ENCODE measurements at places on chromosomes 6 and 20. TPM values are rescaled to one million over a fixed set of nuclear protein-coding genes. Genes with fewer than 3 reads are reported as not detected.

DNA sequence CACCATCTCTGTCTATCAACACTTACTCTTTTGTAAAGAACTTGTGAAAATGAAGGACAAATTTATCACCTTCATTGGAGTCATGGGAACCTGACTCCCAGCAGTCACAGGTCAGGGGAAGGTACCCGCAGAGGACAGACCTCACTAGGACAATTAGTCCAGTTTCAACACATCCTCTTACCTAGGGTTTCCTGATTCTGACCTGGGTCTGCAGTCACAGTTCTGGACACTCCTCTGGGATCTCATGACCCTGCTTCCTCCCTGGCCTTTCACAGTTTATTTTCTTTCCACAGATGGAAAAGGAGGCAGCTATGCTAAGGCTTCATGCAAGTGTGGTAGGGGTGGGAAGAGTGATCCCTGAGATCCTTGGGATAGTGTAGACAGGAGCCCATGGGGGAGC, 15.7 kb downstream of the HLA-A start:
- no peak for DNase-seq

DNA sequence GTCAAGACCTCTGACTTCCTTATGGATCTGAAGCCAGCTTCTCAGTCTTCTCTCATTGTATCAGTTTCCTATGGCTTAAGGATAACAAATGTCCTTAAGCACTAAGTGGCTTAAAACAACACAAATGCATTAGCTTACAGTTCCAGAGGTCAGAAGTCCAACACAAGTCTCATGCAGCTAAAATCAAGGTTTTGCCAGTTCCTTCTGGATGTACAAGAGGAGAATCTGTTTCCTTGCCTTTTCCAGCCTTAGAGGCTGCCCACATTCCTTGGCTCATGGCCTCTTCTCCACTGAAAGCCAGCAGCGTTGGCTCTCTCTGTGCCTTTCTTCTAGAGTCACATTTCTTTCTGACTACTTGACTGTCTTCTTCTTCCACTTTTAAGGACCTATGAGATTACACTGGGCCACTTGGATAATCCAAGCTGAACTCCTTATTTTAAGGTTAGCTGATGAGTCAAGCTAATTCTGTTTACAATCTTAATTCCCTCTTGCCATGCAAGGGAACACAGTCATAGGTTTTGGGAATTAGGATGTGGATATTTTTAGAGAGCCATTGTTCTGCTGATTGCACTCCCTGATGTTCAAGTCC, 179.0 kb downstream of the BCAS1 start:
- no peak for DNase-seq

DNA sequence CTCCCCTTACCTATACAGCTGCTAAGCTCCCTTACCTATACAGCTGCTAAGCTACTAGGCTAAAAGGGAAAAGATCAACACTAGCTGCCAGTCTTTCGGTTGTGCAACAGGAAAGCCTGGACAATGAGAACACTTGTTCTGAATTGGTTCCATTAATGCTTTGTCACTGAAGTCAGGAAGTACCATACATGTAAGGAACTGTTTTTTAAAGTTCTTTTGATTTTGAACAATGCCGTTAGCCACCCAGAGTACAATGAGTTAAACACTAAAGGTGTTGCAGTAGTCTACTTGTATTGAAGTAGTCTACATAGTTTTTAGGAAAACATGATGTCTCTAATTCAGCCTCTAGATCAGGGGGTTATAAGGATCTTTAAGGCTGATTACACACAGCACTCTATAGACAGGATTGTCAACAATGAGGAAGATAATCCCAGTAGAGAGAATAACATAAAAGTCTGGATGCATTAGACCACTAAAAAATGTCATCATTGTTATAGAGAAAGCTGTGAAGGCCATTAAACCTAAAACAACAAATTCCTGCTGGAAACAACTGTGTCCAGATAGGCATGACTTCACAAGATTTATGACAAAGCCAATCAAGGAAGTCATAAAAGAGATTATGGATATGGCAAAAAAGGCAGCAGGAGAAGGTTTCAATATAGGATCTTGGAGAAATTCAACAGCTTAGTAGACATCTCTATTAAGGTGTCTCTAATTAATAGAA, 306.3 kb downstream of the PHF3 start:
- no peak for DNase-seq

QKI gene
- total RNA-seq, result 12.9 TPM

DNA sequence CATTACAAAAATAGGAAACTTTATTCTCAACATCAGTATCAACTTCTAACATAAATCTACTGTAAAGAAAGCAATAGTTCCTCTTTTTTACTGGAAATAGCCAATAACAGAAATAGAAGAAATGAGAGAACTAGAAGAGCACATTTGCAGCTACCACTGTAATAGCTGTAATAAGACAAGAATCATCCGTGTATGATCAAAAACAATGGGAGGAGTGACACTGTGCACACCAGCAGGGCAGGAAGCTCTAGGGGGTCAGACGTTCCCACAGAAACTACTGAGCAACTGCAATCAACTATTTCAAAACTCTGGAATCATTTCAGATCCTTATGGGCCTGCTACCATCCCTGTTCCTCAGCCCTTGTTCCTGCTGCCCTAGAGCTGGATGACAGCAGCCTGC, 43.7 kb downstream of the NINL start:
- DNase-seq, result no peak

ADGRF5 gene
- total RNA-seq, result 3.8 TPM

DNA sequence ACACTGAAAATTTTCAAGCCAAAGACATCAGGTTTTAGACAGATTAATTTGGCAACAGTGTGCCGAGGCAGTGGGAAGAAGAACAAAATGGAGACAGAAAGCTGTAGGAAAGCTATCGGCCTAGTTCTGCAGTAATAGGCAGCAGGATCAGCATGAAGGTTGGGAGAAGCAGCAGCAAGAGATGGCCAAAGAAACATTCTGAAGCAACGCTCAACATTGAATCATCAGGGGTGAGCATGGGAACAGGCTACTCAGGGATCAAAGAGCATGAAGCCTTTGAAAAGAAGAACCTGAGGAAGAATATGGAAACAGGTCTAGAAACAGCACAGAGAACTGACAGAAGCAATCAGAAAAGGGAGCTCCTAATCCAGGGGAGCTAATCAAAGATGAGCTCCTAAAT, 7.1 kb upstream of the DST start:
- DNase-seq, result no peak

DNA sequence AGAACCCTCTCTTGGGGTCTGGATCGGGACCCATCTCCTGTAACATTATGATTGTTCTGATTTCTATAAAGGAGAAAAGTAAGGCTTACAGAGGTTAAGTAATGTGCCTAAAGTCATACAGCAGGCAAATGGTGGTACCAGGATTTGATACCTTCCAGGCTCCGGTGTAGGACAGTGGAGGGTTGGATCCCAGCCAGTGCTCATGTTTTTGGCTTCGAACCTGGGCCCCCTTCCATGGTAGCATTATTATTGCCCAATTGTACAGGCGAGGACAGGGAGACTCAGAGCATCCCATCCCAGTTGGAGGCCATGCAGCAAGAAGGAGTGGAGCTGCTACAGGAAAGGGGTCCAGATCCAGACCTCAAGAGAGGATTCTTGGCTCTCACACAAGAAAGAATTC, 202.7 kb downstream of the TFAP2C start:
- DNase-seq, result no peak

DNA sequence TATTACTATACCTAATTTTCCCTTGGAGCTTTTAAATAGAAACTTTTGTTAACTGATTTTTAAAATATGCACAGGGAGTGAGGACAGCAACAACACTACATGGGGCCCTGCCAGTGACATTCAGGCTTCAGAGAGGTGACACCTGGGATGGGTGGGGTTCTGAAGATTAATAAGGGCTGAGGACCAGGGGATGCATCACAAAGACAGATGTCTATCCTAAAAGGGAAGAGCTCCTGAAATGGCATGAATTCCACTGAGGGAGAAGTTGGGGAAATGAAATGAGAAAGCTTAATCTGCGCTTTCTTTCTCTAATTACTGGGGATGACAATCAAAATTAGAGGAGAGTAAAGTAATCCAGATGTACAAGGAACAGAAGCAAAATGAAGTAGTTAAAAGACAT, 162.8 kb downstream of the BTBD9 start:
- DNase-seq, result no peak

- peak; percentile 91 for DNase-seq
Measured at GRCh38 chr6:16761471-16762267, 409 bp upstream of the ATXN1 start.

GRCh38 chr6:38110481-38110971, 291.0 kb downstream of the ZFAND3 start:
- DNase-seq, result no peak

GRCh38 chr6:40183902-40184301, 249.6 kb upstream of the MOCS1 start:
- no peak for DNase-seq

GRCh38 chr6:44254191-44255104, 2.9 kb downstream of the SLC35B2 start:
- DNase-seq, result no peak

DNA sequence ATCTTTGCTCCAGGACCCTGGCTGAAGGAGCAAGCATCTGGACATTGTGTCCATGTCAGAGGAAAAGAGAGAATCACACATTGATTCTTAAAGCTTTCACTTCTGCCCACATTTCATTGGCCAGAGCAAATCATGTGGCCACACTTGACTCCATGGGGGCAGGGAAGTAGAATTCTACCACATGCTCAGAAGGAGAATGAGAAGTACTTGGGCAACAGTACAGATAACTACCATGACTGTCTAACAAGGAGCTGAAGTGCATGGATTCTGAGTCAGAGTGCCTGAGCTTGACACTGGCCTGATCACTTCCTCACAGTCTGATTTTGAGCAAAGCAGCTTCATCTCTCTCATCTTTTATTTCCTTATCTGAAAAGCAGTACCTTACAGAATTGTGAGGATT, 38.6 kb downstream of the GHRH start:
- no peak for DNase-seq

DDO gene
- total RNA-seq, result 3.5 TPM

MPIG6B gene
- not detected for total RNA-seq

IFT52 gene
- total RNA-seq, result 19.2 TPM

SLC52A3 gene
- total RNA-seq, result 22.8 TPM

DNA sequence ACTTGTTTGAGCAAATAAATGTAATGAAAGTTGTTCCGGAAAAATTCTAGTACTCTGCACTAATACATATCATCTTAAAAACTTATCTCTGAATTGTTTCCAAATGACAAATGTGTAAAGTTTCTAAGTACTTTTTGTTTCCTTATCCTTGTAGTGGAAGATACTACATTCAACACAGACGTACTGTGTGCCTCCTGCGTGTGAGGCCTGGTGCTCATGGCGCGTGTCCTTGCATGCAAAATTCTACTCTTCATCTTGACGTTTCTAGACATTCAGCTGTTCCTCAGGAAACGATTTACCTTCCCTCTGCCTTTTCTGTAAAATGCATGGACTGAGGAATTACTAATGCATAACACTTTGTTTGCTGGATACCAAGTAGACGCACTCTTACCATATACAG, 11.5 kb downstream of the DLL1 start:
- peak; percentile 3 for DNase-seq

- DNase-seq, result no peak
Measured at GRCh38 chr20:35972462-35972861, 4.1 kb downstream of the CNBD2 start.

BPIFB1 gene
- total RNA-seq, result not detected

- DNase-seq, result no peak
Measured at GRCh38 chr20:42020316-42020715, 402.1 kb upstream of the CHD6 start.

- no peak for DNase-seq
Measured at GRCh38 chr6:14727494-14728395, 518.1 kb upstream of the JARID2 start.

- DNase-seq, result no peak
Measured at GRCh38 chr6:110828396-110828795, 13.1 kb upstream of the CDK19 start.

- DNase-seq, result no peak
Measured at GRCh38 chr20:19944772-19945459, 72.2 kb upstream of the NAA20 start.

DNA sequence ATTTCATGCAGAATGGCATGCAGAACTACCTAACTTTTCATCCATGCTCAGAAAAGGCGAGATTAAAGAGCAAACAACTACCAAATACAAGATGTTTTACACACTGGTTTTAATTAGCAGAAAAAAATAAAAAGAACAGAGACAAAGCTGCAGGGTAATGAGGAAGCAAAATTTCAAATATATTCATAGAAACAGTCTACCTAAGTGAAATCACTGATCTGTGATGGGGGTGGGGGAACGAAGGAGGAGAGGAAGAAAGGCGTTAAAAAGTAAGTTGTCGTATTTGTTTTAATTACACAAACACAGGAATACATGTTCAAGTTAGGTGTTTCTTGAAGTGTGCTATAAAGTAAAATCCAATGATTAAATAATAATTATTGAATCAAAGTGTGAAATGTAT, 42.1 kb downstream of the MAP3K7 start:
- no peak for DNase-seq

PGBD1 gene
- 1.5 TPM for total RNA-seq

Data from left colon (tissue), 2 donors.